ENCODE measurements at places on chromosomes 2 and 18.

- no peak for DNase-seq
These were observed 12.0 kb upstream of the MTA3 start for GRCh38 chr2:42556315-42556890.

- no peak for DNase-seq
These were observed 40.8 kb upstream of the SPAG16 start for GRCh38 chr2:213243189-213244044.

- no peak for DNase-seq
These were observed 210.8 kb downstream of the DYSF start for GRCh38 chr2:71664161-71664560.

DNA sequence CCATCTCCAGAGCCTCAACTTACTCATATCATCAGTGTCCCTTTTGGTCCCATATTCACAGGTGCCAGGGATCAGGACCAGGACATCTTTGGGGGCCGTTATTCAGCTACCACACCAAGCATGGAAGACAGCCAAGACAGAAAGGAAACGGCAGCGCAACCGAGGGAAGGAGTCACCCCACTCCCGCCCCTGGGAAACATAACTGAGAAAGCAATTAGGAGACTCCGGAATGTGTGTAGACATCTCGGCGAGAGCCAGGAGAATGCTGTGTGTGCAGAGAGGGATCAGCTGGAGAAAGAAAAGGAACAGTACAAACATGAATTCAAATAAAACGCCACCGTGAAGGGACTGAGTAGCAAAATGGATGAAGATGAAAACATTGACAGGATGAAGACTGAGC lies 13.4 kb upstream of the BOK start:
- DNase-seq, result no peak

- no peak for DNase-seq
These were observed 79.4 kb upstream of the FAM117B start for GRCh38 chr2:202555356-202555755.

DNA sequence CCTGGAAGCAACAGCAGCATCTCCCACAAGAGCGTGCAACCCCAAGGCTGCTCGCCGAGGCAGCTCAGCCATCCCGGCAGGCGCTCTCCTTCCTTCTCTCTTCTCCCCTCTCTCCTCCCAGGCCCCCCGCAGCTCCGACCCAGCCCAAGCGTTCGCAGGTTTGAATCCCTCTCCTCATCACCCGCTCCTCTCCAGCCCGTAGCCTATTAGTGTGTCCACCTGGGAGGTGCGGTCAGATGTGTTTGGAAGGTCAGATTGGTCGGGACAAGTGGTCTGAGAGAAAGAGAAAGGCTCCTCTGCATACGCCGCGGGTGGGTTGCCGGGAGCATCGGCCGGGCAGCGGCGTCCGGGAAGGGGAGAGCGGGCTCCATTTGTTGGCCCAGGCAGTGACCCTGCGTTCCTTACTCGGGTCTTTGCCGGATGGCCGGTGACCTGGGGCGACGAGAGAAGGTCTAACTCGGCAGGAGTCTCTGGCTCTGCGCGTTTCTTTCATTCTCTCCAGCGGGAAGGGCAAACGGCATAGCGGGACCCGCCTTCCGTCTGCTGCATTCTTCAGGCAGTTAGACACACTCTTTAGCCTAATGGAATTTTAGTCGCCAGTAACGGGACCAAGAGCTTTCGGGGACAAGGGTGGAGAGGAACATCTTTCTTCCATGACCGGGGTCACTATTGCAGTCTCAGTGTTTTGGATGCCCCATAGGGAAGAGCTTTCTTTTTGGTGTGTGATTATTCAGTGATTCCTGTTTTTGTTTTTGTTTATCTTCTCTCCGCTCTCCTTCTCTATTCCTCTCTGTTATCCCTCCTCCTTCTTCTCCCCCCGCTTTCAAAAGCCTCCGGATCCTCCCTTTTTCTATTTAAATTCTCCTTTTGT lies 1.1 kb upstream of the TMEFF2 start:
- no peak for DNase-seq

GRCh38 chr2:216275890-216276289 lies 96.4 kb downstream of the MARCHF4 start:
- DNase-seq, result no peak

GRCh38 chr2:138536740-138537139 lies 35.2 kb downstream of the SPOPL start:
- no peak for DNase-seq

DNA sequence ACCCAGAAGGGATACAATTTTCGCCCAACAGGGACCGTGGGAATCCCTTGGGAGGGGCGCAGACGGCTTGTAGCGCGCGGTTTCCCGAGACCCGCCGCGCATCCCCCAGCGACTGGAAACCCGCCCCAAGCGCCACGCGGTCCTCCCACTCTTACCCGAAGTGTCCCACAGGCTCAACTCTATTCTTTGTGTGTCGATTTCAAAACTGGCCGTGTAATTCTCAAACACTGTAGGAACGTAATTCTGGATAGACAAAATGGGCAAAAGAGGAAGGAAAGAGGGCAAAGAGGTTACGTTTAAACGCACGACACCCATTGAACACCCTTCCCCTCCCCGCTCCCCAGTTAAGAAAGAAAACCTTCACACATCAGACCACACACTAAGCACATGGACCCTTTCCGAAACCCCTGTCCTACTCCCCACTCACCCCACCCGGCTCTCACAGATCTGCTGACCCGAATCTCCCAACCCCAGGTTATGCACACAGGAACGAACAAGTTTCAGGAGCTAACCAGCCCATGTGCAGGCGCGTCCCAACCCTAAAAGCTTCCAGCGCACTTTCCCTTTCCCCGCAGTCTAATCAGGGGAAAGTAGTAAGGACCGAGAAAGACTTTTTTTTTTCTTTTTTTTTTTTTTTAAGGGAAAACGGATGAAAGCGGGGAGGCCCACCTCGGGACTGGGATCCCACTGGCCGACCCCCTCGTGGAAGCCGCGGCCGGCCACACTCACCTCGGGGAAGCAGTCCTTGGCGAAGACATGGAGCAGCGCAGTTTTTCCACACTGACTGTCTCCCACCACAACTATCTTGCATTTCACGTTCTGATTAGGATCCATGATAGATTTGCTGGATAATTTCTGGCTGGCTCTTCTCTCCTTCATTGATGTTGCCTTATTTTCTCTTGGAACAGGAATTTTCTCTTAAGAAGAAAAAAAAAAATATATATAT lies 655 bp downstream of the RND3 start:
- no peak for DNase-seq

GRCh38 chr2:79638954-79639353 lies 126.1 kb downstream of the CTNNA2 start:
- no peak for DNase-seq

- no peak for DNase-seq
These were observed 10.8 kb downstream of the DSG2 start for GRCh38 chr18:31508781-31509180.

DNA sequence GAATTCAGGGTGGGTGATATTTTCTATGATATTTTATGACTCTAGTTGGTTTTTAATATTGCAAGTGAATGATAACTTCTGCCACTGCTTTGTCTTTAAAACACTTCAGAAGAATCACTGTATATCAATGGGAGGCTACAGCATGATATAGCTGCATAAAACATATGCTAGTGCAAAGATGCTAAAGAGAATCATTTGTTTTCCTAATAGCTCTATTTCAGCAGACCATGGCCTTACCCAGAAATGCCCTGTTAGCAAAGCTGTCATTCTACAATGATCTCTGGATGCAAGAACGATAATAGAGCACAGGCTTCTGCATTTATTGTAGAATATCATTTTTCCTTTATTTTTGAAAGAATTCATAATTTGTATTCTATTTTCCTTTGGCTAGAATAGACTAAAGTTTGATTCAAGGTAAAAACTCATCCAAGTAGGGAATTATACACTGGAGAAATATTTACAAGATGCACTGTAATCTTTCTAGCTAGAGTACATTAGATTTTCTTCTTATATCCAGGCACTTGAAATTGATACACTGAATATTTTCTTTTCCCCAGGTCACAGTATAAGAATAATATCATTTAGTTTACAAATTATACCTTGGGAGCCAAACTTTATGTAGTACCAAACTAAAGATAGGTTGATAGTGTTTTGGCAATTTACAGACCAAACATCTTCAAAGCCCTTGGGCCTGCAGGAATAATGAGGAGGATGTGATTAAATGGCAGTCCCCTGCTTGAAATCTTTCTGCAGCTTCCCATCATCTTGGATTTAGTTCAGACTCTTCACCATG lies 252.6 kb upstream of the LINC00305 start:
- no peak for DNase-seq

DNA sequence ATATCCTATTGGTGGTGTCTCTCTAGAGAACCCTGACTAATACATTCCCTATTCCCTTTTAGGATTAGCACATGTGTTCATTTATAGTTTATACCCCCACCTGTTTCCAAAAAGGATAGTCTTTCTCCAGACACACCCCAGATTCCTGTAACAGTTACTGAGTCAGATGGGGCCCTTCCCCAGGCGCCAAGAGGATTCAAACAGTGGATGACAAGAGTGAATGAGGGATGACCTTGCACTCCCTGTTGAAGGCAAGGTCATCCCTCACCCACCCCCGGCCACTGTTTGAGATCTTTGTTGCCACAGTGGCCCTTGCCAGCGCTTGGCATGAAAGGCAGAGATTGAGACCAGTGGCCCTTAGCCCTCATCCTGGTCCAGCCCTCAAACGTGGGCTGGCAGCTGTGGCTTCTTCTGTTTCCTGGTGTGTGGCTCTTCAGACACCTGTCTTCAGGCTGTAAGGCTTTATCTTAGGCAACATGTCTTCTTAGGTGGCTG lies 15.3 kb upstream of the REEP1 start:
- no peak for DNase-seq

DNA sequence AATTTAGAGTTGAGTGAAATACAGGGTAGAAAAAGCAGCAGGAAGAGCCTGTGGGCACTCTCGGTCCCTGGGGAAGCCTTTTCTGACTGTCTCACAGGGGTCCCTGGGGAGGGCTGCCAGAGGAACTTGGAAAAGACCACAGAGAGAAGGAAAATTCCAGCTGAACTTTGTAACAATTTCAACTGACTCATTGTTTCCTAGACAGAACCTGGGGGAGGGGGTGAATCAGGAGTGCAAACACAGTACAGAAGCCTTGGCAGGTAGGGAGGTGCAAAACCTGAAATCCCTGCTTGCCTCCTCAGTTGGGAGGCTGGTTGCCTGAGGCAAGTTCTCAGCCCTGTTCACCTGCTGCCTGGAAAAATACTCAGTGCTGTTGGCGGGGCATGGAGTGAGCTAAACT lies 106.8 kb downstream of the GRB14 start:
- no peak for DNase-seq

DNA sequence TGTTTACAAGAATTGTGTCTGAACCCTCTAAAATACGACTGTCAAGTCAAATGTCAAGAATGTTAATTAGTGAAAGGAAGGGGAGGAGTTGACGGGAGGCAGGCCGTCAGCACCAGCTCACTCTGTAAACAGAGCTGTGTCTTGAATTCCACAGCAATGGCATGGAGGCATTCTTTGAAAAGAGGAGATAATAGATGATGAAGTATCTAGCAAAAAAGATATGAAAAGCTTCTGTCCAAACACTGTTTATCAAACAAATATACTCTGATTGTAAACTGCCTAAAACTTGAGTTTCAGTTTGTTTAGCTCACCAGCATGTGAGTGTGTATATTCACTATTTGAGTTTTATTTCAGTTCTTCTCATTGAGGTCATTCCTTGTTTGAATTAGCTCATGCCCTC lies 94.7 kb upstream of the CDC42EP3 start:
- no peak for DNase-seq

DNA sequence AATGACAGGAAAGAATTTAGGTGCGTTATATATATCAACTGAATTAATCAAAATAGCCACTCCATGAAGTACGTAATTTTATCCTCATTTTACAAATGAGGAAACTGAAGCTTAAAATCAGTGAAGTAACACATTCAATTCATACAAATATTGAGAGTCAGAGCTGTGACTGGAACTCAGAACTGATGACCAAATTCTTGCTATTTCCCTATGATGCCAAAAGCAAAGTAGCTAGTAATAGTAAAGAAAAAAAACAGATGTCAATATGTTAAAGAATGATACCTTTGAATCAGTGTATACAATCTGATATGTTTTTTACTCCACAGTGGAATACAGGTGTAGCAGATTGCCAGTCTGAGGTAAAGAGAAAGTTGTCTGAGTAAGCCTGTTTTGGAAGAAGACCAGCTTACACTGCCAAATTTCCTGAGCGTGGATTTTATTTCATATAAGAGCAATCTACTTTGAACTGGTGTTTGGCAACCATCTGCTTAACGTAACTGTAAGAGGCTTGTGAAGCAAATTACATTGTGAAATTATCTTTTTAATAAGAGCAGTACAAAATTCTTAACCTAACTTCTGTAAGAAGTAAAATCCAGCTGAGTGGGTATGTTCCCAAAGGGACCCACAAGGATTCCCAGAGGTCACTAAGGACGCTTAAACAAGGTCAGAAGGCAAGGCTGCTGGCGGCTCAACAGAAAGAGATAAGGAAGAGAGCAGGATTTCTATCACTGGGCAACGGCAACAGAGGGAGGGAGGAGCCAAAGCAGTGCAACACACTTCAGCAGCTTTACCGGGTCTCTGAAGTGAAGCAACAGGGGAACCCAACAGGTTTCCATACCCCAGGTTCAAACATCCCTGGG lies 85.6 kb downstream of the IKZF2 start:
- no peak for DNase-seq

DNA sequence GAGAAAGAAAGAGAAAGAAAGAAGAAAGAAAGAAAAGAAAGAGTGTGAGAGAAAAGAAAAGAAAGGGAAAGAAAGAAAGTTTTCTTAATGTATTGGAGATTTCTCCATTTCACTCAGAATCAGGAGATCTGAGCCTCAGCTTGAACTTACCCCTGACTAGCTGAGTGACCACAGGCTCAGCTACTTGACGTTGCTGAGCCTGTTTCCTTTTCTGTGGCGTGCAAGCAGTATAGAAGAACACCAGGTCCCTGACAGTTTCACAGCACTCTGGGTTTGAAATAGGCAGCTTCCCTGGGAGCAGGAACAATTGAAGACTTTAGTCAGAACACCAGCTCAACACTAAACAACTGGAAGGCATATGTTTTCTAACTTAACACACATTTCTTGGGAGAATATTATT lies 44.7 kb downstream of the MARCO start:
- DNase-seq, result no peak

GRCh38 chr2:99989905-99990304 lies 152.5 kb downstream of the AFF3 start:
- DNase-seq, result no peak

- DNase-seq, result no peak
These were observed 112.8 kb upstream of the SLC39A10 start for GRCh38 chr2:195543902-195544894.

DNA sequence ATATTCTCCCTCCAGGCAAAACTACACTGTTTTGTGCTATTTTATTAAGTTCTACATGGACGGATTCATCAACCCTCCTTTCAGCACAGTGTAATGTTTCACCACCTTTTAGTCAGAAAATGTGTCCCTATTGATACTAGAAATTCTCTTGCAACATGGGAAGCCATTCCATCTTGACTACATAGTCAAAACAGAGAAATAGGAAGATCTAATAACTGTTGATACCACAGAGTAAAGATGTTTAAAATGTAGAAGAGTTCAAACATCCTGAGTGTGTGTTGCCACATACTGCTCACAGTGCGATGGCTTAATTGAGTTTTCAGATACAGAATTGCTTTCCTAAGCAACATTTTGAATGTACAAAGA lies 492.2 kb upstream of the RAB12 start:
- DNase-seq, result no peak

Measured in KG1 (cell line).